ENCODE measurements at places on chromosomes 13 and 19. TPM values are rescaled to one million over a fixed set of nuclear protein-coding genes. Genes with fewer than 3 reads are reported as not detected.

DNA sequence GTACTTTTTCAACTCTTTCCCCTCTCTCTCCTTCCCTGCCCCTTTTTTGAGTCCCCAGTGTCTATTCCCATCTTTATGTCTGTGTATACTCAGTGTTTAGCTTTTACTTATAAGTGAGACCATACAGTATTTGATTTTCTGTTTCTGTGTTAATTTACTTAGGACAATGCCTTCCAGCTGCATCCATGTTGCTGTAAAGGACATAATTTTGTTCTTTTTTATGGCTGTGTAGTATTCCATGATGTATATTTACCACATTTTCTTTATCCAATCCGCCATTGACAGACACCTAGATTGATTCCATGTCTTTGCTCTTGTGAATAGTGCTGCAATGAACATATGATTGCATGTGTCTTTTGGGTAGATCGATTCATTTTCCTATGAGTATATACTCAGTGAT is 10.7 kb upstream of the ZC3H13 start:
- peaks cover 6% of the 10 kb centered on the region for H3K36me3 ChIP-seq
- no peaks in the 10 kb centered on the region for H3K4me1 ChIP-seq
- DNase-seq, result no peak
- H3K4me3 ChIP-seq, result no peak overlapping the region

DNA sequence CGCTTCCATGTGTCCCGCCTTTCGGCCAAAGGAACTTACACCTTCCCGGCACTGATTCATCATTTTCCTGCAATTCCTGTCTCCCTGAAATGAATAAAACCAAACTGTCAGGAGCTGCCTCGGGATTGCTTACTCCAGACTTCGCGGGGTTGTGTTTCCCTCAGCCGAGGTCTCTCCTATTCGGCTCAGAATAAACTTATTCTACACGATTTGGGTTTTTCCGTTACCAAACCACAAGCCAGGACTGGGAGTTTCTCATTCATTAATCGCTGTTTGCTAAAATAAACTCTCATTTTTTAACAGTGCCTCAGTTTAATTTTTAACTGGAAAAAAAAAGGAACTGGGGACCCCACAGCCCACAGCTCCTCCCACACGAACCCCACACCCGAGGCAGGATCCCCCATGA is 667 bp downstream of the ZNF878 start:
- H3K27me3 ChIP-seq, result peaks cover 5% of the 10 kb centered on the region
- DNase-seq, result no peak
- peak overlapping the region; percentile 86 for H3K4me3 ChIP-seq
- H3K4me1 ChIP-seq, result peaks cover 15% of the 10 kb centered on the region
- peak overlapping the region; percentile 65 for H3K27ac ChIP-seq
- H3K36me3 ChIP-seq, result peaks cover 5% of the 10 kb centered on the region

Gene FUT2
- 0.17 TPM for polyA plus RNA-seq

- DNase-seq, result no peak
- H3K27ac ChIP-seq, result no peak overlapping the region
- peaks cover 13% of the 10 kb centered on the region for H3K36me3 ChIP-seq
- peaks cover 11% of the 10 kb centered on the region for H3K4me1 ChIP-seq
- no peak overlapping the region for H3K4me3 ChIP-seq
- H3K27me3 ChIP-seq, result no peaks in the 10 kb centered on the region
These were observed 20.4 kb upstream of the DCUN1D2 start for GRCh38 chr13:113510871-113511270.

Gene MEDAG
- polyA plus RNA-seq, result not detected
